NCI-H460 (cell line): ENCODE measurements at places on chromosomes 1 and 21.

DNA sequence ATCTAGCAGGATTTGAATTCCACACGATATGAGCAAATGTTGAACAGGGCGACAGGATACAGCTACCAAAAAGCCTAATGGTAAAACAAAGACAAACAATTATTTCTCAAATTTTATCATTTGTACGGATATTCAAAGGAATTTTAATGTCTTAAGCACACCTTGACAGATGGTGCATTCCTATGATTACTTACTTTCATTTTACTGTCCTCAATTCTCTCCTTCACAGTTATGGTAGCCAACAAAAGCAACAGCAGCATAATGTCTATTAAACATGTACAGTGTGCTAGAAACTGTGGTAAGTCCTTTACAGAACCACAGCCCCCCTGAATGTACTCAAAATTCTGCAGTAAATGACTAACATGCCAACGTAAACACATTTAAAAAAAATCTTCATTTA, 365.8 kb downstream of the SMYD3 start:
- no peak for DNase-seq

DNA sequence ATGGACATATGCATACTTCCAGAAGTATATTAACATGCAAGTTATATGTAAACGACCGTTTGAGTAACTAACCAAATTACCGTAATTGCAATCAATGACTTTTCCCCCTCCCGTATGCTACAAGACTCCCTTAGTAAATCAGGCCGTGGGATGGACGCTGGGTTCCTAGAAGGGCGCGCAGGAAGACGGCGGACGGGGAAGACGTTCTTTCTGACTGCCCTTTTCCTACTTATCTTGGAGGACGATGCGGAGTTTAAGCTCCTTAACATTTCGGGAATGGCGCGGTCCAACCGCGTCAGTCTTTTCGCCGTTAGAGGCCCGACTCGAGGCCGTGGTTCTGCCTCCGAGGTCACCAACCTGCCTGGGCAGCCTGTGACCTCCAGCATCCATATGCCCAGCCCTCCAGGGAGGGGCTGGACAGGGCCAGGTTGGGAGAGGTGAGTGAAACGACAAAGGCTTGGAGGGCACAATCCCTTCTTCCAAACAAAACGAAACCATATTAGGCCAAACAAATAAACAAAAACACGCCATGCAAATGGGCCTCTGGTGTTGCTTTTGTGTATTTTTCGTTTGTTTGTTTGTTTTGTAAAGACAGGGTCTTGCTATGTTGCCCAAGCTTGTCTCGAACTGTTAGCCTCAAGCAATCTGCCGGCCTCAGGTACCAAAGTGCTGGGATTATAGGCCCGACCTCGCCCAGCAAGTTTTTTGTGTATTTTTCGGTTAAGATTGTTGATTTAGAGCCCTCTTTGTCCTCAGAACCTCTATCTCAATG, 873 bp upstream of the PI4KB start:
- DNase-seq, result no peak

- no peak for DNase-seq
These were observed 131.3 kb downstream of the ZP4 start for GRCh38 chr1:237759377-237759776.

DNA sequence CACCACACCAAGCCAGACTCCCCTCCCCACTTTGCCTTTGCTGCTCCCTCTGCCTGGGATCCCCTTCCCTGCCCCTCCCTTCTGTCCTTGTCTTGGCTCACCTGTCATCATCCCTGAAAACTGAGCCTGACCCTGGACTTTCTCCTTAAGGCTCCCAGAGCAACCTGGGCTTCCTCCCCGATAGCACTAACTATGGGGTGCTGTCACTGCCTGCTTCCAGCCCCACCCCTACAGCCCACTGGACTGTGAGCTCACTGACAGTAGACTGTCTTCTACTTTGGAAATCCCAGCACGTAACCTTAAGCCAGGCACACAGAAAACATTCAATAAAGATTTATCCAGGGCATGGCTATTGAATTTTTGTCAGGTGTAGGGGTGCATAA, 9.5 kb upstream of the CSF1 start:
- no peak for DNase-seq

DNA sequence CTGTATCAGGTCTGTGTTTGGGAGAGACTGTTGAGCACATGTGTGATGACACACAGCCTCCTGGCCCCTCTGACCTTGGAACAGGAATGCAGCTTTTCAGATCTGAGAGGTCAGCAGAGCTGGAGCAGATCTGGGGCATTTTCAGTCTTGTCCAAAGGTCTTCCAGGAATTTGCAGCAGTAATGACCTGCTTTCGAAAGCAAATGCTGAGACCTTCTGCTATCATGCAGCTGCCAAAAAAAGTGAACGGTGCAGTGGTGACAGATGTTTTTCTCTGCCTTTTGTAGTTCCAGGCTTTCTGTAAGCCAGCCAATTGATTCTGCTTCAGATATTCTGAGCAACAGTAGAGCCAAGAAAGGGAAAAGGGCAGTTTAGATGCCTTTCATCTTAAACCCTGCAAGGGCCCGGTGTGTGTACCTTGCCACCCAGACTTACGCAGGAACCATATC, 137.8 kb upstream of the COA6 start:
- DNase-seq, result no peak

- no peak for DNase-seq
These were observed 86.4 kb downstream of the KCNK1 start for GRCh38 chr1:233700338-233700737.

DNA sequence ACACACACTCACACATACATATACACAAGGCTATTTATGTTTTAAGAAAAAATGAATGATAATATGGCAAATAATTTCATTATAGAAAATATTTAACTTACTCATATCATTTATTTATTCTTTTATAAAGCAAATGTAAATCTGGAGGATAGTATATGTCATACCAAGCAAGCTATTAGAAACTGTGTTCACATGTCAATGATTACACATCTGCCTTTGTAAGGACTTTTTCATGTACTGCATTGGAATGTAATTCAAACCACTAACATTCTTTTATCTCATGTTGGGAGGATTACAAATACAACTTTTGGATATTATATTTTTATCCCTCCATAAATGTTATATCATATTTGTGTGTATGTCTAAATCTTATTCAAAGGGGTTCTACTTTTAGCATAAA, 1887.4 kb downstream of the NCAM2 start:
- no peak for DNase-seq

GRCh38 chr1:40539338-40539737, 7.9 kb downstream of the ZNF684 start:
- no peak for DNase-seq

- DNase-seq, result peak; percentile 76
These were observed 4.5 kb upstream of the CRABP2 start for GRCh38 chr1:156709757-156710489.

GRCh38 chr1:177423090-177423489, 252.3 kb downstream of the BRINP2 start:
- DNase-seq, result no peak

- no peak for DNase-seq
These were observed at the start of gene TMEM125 for GRCh38 chr1:43269627-43270375. TSS of gene TMEM125 (plus strand) at chr1:43269983. CDS start at chr1:43272723, 2,740 bp downstream.

DNA sequence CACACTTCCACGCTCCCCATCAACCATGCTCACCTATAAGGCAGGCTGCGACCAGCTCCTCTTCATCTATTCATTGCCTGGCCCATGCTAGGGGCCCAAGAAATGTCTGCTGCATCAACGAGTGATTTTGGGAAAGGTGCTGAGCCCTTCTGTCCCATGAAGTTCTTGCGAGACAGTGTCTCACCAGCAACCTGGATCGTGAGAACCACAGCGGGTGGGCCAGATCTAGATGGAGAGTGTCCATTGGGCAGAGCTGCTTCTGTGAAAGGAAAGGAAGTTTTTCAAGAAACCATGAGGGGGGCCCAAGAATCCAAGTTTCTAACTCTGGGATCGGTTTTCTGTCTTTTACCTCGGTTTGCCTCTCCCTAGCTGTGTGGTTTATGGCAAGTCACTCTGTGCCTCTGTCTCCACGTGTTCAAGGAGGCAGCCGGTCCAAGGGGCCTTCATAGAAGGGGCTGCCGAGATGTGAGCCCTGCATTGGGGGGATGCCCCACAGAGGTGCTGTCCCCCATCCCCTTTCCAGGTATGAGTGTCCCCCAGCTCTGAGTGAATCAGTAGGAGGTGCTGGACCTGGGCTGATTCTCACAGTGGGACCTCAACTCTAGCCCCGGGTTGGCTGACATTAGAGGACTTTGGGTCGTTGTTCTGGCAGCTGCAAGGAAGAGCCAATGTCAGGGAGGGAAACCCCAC, 8.3 kb upstream of the PADI1 start:
- no peak for DNase-seq

- peak; percentile 51 for DNase-seq
These were observed 10.6 kb downstream of the FCMR start for GRCh38 chr1:206911064-206911663.

GRCh38 chr1:201543871-201544642, 5.1 kb downstream of the NAV1 start:
- DNase-seq, result no peak

GRCh38 chr1:32636914-32637645, 13.3 kb downstream of the ZBTB8OS start:
- DNase-seq, result peak; percentile 62

DNA sequence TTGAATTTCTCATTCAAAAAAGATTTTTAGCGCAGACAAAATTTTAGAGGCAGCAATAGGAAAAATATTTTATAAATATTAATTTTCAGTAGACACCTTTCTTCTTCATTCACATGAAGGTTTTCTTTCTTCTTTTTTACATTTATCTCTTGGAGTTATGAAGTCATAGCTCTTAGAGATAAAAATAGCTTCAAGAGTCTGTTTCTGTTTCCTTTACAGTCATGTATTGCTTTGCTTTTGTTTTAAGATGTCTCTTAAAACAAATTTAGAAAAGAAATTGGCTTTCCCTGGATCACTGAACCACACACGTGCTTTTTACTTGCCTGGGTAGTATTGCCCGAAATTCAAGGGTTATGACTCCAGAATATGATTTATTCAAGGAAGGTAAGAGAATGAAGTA, 369.9 kb upstream of the LRRC7 start:
- no peak for DNase-seq

GRCh38 chr1:182087304-182087703, 25.8 kb upstream of the ZNF648 start:
- DNase-seq, result no peak

- DNase-seq, result no peak
These were observed 318.5 kb upstream of the DUSP10 start for GRCh38 chr1:222060210-222060916.

- DNase-seq, result no peak
These were observed 22.4 kb downstream of the PROX1 start for GRCh38 chr1:214010197-214010573.

DNA sequence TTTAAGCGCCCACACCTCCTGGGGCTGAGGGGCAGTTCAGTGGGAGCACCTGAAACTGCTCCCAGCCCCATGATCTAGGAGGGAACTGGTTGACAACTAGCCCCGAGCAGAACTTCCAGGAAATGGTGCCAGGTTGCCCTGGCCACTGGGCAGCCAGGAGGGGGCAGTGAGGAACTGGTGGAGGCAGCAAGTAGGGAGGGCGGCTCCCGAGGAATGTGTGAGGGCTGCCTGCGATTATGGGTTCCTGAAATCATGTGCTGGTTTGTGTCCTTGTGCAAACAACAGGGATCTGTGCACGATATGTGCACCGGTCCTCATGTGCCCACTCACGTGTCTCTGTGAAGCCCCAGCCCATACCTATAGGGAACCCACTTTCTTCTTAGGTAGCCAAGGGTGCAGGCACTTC, 9.9 kb downstream of the GPR3 start:
- DNase-seq, result no peak

DNA sequence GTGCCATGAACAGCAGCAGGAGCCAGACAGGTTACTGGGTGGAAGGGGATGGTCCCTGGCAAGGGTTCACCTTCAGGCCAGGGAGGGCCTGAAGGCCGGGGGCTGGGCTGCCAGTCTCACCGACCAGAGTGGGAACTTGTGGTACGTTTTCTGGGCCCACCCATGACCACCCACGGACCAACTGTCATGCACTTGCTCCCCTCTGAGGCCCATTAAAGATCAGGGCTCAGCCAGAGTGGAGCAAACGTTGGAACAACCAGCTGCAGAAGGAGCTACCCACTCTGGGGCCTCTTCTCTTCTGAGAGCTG, 436.7 kb upstream of the PRMT6 start:
- no peak for DNase-seq

DNA sequence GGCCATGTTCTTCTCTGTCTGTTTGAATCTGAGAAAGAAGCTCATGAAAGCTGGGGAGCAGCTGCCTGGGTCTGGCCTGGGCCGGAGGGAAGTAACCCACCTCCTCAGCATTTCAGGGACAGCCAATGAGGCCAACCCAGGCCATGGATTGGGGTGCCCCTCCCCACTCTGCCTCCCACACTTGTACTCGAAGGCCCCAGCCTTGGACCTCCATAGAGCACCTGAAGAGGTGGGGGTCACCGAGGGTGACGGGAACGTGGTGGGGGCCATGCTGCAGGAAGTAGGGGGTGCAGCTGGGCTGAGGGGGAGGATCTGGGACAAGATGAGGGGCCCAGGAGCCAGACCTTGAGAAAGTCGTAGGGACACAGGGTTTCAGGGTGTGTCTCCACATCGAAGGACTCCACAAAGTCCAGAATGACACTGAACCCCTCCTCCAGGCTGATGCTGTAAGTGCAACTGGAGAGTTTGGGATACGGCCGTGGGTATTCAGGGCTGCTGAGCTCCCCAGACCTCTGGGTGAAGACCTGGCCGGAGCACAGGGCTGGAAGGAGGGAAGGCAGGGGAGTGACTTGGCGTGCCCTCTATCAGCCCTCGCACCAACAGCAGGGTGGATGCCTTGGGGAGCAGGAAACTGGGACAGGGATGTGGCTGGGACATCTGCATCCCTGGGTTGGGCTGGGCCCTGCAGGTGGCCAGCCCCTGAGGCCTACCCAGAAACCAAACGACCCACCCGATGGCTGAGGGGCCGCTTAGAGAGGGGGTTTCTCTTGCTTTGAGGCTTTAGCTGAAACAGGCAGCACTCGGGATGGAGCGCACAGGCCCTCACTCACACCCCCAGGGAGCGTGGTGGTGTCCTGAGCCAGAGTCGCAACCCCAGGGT, 3.8 kb downstream of the MASP2 start:
- no peak for DNase-seq

DNA sequence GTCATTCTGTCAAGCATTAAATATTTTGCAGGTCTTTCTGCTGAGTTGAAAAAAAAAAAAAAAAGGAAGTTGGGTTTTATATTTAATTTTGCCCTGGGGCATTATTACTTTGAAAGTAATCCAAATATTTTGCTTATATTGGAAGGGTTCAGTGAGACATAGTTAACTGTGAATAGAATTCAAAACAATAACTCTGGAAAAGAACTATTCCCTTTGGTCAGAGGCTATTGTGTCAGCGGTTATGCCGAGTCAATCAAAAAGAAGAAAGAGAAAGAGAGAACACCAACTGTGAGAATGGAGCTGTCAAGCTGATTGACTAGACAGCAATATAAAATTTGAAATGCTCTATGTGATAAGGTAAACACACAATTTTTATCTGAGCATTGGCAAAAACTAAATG, 761.7 kb downstream of the ADGRL2 start:
- no peak for DNase-seq

- no peak for DNase-seq
These were observed 274.5 kb downstream of the TM2D1 start for GRCh38 chr1:61450454-61450853.

DNA sequence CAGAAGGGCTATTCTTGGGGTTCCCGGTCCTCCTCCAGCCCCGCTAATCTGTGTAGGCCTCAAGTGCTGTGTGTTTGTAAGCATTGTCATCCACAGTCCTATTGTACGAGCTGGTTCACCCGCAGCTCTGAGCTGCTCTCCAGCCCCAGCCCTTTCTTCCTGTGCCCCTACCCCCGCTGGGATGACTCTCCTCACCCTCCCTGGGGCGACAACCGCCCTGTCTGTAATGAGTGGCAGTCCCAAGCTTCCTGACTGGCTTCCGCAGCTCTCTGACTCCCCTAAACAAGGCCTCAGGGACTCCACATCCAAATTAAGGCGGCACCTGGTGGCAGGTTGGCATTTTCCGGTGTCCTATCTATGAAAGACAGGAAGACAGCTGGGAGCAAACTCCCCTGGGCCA, 45.8 kb downstream of the TFF3 start:
- DNase-seq, result no peak
